A375 (cell line): ENCODE measurements at places on chromosomes 6 and 20. TPM values are rescaled to one million over a fixed set of nuclear protein-coding genes. Genes with fewer than 3 reads are reported as not detected.

PLEKHG1 gene
- total RNA-seq: 2.4 and 4.0 TPM in 2 replicates

ZNF165 gene
- total RNA-seq: 0.87 and 1.0 TPM in 2 replicates

GNRH2 gene
- 0.74 and 0.94 TPM in 2 replicates for total RNA-seq

TP53INP2 gene
- 2.2 and 3.1 TPM in 2 replicates for total RNA-seq

FAM209B gene
- total RNA-seq: 1.1 TPM in 1 of 2 replicates, not detected in the other

HCRTR2 gene
- total RNA-seq: not detected in 2 replicates

PKIB gene
- 1.4 and 2.3 TPM in 2 replicates for total RNA-seq

SH3BGRL2 gene
- total RNA-seq: 2.1 and 2.2 TPM in 2 replicates
